Omental fat pad (tissue), 4 donors: ENCODE measurements at places on chromosomes 16 and 17. TPM values are rescaled to one million over a fixed set of nuclear protein-coding genes. Genes with fewer than 3 reads are reported as not detected.

SLC35G6 gene
- total RNA-seq: not detected

DNA sequence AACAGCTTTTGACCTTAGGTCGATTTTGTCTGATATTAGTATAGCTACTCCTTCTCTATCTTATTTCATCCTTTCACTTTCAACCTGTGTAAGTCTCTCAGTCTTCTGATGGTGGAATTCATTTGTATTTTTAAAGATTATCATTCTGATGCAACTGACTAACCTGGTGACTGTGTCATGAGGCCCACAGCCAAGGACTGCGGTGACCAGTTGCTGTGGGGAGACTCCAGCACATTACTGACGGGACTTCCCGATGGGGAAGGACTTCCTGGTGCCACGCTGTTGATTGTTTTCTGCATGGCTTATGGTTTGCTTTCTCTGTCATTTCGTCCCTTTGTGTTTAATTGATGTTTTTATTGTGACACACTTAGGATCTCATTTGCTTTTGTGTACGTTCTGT, 34.2 kb downstream of the RMI2 start:
- no peak for DNase-seq

- no peak for DNase-seq
Observed at GRCh38 chr16:53668869-53669268, 34.8 kb downstream of the RPGRIP1L start.

DNA sequence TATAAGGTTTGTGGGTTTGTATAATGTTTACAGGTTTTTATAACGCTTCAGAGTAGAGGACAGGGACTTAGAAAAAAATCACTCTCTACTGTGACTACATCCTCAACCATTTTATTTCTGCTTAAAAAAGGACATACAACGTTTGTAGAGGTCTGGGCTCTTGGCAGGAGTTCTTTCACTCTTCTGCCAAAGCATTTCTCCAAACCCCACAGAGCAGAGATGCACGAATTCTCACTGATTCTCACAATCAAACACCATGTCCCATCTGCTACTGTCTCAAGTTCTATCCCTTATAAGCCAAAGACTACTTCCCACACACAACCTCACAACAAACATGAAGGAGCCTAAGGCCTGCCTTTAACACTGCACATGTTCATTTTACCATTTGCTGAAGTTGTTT, 7.0 kb upstream of the ANKFY1 start:
- no peak for DNase-seq

GRCh38 chr16:84630009-84630408, 12.1 kb upstream of the COTL1 start:
- DNase-seq: no peak

DNA sequence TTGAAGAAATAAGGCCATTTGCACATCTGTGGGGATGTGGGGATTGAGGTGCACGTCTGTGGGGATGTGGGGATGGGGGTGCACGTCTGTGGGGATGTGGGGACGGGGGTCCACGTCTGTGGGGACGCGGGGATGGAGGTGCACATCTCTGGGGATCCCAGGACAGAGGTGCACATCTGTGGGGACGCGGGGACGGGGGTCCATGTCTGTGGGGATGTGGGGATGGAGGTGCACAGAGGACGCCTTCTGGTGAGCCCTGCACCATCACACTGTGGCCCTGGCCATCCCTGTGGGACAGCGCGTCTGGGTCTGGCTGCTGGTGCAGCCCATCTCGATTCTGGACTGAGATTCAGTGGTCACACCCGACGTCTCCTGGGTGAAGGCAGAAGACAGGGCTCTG, 161.4 kb downstream of the LAT start:
- peak; percentile 3 for DNase-seq

DNA sequence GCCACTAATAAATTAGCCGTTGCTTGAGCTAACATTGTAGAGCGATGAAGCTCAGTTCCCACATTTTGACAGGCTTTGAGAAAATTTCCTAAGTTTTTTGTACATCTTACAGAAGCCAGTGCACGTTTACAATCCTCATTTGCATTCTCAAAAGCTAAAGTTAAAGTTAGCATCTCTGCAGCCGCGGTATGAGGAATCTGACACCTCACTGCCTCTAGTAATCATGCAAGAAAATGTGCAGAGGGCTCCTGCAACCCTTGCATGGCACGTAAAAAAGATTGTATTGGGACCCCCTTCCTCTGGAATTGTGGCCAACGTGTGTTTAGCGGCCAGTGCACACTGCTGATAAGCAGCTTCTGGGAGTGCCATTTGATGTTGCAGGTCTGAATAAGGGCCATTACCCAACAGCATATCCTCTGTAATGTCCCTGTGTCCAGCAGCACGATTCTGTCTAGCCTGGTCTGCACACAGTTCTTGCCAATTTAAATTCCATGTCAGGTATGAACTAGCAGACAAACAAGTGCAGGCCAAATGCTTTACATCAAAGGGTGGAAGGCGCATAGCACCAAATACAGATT, 12.4 kb upstream of the ZNF689 start:
- DNase-seq: no peak
